NCI-H774 (cell line): ENCODE measurements at places on chromosomes 4 and X.

GRCh38 chr4:94455081-94455480, 3.3 kb downstream of the PDLIM5 start:
- DNase-seq, result no peak

DNA sequence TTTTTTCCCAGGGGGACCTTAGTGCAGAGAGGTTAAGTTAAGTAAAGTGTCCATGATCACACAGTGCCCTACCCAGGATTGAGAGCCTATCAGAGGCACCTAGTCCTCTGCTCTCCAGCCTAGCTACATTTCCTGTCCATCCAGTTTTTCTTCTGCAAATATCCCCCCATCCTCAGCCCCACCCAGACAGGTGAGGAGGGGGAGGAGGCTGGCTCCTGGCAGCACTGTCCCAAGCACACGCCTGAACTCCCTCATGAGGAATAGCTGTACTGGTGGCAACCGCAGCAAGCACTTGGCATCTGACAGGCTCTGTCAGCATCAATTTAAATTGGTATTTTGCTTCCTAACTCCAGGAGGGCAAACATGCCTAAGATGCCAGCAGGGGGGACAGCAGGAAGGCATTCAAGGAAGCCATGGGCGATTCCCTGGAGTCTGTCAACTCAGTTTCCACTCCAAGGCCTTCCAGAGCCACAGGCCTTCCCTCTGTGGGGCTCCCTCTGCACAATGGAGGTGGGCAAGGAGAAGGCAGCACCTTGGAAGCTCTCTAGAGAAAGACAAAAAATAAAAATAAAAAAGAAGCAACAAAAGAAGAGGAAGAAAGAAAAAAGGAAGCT, 6.4 kb upstream of the FRMPD3 start:
- no peak for DNase-seq

GRCh38 chrX:70444946-70445656, 466 bp downstream of the DLG3 start:
- DNase-seq, result no peak

GRCh38 chr4:14336656-14337055, 665.6 kb upstream of the CPEB2 start:
- no peak for DNase-seq

GRCh38 chr4:130306566-130306965, 1210.6 kb downstream of the C4orf33 start:
- no peak for DNase-seq

DNA sequence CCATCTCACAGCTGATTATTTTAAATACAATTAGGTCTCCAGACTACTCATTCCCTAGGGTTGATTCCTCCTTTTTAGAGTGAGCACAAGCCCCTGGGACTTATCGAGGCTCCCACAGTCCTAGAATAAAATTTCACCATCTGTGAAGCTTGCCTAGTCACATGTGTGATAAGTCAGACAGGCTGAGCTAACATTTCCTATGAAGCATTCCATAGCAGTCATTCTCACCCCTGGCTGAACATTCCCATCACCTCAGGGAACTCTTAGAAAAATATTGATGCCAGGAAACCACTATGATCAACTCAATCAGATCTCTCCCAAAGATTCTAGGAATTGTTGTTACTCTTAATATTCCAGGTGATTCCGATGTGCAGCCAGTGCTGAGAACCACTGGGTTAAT, 37.7 kb downstream of the ARHGEF9 start:
- no peak for DNase-seq

DNA sequence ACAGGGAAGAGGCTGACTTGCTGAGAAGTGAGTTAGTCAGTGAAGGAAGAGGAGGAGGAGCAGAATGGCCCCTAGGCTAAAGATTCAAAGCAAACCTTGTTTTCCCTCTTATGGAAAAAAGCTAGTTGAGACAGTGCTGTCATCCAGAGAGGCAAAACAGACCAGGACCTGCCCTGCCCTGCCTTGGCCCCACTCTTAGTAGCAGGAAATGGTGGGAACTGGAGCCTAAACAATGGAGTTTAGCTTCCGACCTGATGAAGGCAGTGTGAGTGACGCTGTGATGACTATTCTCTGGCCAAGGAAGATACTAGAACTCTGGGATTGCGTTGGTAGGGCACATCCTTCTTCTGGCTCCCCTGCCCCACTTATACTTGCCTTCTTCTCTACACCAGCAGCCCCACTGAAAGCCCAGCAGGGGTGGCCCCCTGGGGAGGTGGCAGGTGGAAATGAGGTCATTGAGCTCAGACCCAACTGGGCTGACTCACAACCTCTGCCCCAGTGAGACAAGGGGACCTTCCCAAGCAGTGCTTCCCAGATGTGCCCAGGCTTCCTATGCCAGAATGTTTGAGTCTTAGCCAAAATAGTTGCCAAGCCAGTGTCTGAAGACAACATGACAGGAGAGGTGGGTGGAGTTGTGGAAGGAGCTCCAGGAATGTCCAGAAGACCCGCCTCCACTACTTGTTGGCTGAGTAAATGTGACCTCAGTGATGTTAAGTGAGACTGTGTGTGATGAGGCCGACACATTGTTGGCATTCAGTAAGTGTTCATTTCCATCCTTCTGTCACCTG, 38.8 kb downstream of the MSN start:
- DNase-seq, result no peak

DNA sequence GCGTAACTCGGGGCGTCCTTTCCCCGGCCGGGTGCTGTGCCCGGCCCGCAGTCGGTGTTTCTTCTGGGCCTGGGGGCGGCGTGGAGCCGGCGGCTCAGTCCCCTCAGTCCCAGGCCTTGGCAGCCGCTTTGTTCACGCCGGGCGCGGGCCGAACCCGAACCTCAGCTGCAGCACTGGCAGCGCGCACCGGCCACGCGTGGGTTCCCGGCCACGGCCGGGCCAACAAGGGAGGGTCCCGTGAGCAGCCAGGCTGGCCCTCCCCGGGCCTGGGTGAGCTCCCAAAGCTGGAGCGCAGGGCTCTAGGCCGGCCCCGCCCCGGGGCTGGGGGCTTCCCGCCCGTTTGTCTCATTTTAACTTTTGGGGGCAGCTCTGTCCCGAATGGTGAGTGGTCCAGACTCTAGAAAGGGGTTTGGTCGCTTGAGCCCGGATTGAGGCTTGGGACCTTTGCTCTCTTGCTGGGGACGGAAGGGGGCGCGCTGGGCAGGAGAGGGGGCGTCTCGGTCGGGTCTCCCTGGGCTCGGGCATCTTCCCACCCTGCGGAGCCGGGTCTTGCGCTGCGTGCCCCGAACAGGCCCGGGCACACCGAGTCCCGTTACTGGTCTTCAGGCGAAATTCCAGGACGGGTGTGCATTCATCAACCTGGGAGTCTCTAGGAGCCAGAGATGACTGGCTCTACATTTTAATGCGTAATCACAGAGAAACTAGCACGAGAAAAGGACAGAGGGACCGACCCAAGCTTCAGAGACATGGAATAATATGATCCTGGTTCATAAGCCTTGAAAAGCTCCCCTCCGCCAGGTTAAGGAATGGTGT, 177.1 kb downstream of the CBR4 start:
- DNase-seq, result no peak

GRCh38 chrX:20995829-20996228, 378.4 kb upstream of the CNKSR2 start:
- no peak for DNase-seq

DNA sequence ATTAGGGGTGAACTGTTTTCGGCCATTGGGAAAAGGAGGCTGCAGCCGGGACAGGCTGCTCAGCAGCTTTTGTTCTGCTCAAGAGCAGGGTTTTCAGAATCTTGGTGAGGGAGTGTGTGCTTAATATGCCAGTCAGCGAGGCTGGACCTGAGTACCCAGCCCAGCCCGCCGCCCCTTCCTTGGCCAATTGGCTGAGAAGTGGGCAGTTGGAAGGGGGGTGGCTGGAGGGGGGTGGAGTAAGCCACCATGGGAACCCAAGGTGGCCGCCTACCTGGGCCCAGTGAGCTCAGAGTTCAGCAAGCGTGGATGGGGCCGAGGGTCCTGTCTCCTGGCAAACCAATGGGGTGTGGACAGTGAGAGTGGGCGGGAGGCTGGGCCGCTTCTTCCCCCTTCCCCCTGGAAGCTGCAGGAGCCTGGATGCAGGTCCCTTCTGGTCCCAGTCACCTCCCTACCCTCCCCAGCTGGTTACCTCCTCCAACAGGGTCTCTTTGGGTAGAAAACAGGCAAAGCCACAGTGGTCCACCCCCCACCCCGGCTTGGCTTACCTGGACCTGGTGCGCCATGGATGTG, 52.5 kb downstream of the SORCS2 start:
- no peak for DNase-seq

DNA sequence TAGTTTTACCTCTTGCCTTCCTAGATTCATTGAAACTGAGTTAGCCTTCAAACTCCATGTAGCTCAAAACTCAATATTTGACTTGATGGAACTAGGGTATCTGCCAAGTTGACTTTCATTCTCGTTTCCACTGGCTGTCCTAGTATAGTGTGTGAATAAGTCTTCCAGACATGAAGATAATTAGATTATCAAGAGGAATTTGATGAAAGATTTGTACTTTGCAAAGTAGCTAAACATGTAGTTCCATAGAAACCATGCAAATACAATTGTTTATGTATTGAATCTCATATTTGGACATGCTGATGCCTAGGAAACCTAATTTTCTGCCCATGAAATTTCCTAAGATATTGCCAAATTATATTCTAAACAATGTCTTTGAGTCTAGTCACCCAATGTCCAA, 297.5 kb downstream of the ARHGAP24 start:
- no peak for DNase-seq

DNA sequence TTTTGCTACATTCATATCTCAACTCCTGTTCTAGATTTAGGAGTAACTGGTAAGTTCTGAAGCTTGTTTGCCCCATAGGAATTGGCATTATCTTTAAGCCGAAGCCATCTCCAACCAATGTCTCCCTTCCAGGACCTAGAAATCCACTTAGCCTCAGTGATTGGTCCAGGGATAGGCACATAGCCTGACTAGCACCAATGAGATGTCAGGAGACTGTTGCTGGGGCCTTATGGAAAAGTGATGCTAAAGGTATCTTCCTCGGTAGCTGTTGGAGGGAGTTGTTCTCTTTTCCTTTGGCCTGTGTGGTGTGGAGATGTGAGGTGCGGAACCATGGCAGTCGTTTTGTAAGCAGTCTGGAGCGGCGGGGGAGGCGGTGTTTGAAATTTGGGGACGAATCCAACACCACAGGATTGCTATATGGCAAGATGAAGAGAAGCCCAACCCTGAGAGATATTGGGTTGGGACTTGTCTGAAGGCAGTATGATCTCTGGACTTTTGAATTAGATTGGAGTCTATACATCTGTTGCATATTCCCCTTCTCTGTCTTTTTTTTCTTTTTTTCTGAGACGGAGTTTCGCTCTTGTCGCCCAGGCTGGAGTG, 109.8 kb upstream of the ATP6AP2 start:
- no peak for DNase-seq

DNA sequence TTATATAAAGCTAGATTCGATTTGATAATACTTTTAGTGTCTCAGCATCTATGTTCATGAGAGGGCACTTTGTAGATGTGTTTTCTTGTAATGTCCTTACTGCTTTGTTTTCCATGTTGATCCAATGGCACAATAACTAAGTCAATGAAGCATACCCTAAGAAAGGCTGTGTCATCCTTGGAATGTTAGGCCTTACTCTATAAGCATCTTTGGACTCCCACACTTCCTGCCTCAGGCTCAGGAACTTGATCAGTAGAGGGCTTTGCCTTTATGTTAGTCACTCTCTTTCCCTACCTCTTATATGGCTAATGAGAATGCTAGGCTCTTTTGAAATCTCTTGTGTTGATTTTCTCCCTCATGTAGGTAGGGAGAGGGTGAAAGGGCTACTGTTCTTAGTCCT, 33.2 kb upstream of the EDA2R start:
- no peak for DNase-seq

- DNase-seq, result no peak
Observed at GRCh38 chr4:185820146-185821028, 8.4 kb upstream of the SORBS2 start.

DNA sequence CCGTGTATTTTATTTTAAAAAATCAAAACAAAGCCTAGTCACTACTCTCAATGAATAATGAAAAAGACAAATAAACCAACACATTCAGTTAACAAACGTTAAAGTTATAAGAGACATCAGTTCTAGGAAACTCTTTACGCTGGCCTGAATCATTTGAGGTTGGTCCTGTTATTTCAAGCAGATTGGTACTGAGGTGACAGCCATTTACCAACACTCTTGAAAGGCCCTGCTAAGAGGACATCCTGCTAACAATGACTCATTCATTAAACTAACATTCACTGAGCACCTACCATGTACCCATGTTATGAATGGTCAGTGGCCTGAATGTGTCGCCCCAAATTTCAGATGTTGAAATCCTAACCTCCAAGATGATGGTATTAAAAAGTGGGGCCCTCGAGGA, 57.1 kb upstream of the ADGRG2 start:
- no peak for DNase-seq

- no peak for DNase-seq
Observed at GRCh38 chr4:183438458-183439113, 5.8 kb upstream of the CDKN2AIP start.

- DNase-seq, result no peak
Observed at GRCh38 chrX:14712096-14712495, 160.8 kb downstream of the FANCB start.

- DNase-seq, result peak; percentile 53
Observed at GRCh38 chr4:150402871-150403272, 179.1 kb upstream of the MAB21L2 start.

DNA sequence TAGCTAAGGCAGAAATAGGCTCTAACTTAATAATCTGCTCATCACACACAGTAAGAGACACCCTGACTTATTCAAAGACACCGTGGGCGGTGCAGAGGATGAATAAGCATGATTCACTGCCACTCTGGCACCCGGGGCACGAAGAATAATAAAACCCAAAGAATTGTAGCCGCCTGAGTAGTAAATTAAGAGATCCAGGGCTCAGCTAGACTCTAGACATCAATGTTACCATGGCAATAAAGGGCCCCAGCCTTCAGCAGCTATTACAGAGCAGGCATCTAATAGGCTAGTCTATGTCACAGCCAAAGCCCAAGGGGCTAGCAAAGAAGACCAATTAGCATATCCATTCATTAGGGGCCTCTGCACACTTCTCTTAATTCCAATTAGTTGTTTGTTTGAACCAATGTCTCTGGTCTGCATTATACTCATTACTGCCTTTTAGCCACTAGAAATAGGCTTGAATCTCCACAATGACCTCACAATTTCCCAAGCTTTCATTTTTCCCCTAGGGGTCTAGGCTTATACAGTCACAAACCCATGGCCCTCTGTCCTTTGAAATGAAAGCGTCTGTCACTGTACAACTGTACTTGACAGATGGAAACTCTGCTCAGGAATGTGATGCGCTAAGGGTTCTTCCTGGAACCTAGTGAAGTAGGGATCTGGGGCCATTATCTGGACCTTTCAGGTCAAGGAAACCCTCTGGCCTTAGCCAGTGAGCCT, 3.0 kb upstream of the ATP1B4 start:
- no peak for DNase-seq

GRCh38 chrX:8140986-8141744, 29.9 kb downstream of the VCX2 start:
- DNase-seq, result no peak
